Progenitor cell of endocrine pancreas (in vitro differentiated cells): ENCODE measurements at places on chromosomes 12 and 14.

GRCh38 chr14:66979101-66979974 lies 209.9 kb upstream of the GARIN2 start:
- no peak for DNase-seq

DNA sequence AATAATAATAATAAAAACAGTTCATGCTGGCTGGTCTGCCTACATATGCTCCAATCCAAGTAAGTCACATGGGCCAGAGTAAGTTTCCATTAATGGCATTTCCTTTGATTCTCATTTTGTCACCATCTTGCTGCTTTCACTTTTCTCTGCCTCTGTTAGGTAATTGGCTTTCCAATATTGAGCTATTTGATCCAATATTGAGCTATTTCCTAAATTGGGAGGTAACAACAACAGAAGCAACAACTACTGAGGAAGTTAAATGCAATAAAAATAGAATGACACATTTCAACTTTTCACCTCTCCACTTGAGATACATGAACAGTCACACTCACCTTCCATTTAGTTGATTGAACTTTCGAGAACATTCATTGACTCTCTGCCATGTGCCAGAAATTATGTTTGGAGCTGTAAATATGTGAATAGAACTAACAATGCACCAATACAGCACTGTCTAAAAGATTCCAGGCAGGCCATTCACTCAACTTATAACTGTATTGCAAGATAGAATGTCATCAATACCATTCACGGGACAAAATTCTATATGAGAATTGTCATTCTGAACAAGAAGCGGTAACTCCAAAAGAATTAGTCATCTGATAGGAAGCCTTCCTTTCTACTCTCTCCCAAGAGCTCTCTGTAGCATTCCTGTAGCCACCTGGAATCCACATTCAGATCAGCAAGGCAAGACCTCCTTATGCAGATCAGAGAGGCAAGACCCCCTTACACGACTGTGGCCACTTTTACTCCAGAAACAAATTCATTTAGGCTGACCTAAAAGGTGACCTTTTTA lies 136.4 kb downstream of the PHLDA1 start:
- DNase-seq: no peak

GRCh38 chr14:74425525-74426201 lies 347 bp downstream of the SYNDIG1L start:
- DNase-seq: peak; percentile 80

- DNase-seq: no peak
These were observed 42.4 kb upstream of the GPATCH2L start for GRCh38 chr14:76109087-76109880.

GRCh38 chr12:58592475-58593207 lies 327.7 kb downstream of the LRIG3 start:
- DNase-seq: no peak

- DNase-seq: no peak
These were observed 15.9 kb downstream of the PIK3C2G start for GRCh38 chr12:18277196-18277595.

DNA sequence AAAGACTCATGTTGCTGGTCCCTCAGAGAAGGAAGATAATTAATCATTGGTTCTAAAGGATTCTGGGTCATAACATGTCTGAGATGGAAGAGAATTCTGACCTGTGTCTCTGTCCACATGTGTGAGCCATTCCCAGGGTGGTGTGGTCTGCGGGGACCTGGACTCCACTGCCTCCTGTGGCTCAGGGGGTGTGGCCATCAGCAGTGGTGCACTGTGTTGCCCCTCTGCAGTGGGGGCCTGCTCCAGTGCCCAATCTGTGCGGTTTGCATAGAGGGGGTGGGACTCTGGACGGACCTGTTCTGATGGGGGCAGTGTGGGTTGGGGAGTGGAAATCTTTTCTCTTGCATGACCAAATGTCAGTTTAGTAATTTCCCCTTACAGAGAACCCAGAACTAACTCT lies 13.5 kb downstream of the KRT85 start:
- no peak for DNase-seq

GRCh38 chr12:98733667-98734350 lies 88.7 kb downstream of the APAF1 start:
- no peak for DNase-seq

GRCh38 chr12:19002216-19002615 lies 127.3 kb upstream of the PLEKHA5 start:
- DNase-seq: no peak

DNA sequence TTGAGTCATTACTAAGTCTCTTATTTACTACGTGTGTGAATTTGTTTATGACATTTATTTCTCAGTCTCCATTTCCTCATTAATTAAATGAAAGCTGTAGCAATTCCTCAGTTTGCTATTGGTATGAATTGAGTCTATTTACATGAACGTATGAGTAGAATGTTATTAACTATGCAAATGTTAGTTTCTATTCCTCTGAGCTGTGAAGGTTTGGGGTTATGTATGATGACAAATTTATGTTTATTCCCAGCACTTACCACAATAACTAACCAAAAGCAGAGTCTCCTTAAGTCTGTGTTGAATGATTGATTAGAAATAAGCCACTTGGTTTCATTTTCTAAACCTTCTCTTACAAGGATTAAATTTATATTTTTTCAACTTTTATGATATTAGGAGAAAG lies 1340.9 kb downstream of the FSCB start:
- DNase-seq: no peak

GRCh38 chr12:2732290-2732689 lies 62.5 kb upstream of the FKBP4 start:
- no peak for DNase-seq

DNA sequence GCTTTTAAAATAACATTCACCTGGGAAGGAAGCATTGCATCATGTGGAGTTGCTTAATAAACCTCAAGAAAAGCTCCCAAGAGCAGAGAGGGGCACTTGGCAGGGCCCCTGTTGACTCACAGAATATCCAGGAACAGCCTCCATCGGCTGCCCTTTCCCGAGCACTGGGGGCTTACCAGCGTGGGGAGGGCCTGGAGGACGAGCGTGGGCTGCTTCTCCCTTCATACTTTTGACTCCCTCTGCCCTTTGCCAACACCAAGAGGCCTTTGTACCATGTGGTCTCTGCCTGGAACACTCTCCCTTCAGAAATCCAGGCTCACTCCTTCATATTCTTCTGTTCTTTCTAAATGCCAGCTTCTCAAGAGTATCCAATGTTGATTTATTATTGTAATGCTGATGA lies 492.1 kb upstream of the TMEM132C start:
- DNase-seq: no peak

DNA sequence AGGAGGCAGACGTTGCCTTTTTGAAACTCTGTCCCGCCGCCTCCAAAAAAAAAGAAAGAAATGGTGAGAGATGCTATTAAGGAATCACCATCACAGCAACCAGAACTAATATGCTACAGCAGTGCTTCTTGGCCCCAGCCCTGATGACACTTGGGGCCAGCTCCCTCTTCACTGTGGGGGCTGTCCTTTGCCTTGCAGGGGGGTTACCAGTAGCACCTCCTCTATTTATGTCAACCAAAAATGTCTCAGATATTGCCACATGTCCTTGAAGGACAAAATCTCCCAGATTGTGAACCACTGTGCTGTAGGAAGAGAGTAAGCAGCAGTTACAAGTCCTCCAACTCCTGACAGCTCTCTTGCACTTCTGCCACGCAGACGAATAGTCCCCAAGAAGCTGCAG lies 76.4 kb downstream of the LRRC74A start:
- no peak for DNase-seq

DNA sequence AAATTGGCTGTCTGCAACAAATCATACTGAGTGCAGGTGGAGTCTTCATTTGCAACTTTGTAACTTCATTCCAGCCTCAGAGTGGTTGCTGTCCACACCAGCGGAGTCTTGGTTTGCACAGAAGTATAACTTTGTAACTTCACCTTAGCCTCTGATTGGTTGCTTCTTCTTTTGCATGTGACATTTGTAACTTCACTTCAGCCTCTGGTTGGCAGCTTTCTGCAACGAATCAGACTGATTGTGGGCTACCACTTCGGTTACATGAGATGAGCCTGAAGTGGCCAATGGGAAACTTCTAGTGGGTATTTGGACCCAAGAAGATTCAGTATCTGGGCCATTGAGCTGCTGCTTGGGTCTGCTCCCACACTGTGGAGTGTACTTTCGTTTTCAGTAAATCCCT lies 17.8 kb downstream of the RASSF8 start:
- no peak for DNase-seq

- DNase-seq: no peak
These were observed 238.8 kb downstream of the PAWR start for GRCh38 chr12:79451978-79452377.

DNA sequence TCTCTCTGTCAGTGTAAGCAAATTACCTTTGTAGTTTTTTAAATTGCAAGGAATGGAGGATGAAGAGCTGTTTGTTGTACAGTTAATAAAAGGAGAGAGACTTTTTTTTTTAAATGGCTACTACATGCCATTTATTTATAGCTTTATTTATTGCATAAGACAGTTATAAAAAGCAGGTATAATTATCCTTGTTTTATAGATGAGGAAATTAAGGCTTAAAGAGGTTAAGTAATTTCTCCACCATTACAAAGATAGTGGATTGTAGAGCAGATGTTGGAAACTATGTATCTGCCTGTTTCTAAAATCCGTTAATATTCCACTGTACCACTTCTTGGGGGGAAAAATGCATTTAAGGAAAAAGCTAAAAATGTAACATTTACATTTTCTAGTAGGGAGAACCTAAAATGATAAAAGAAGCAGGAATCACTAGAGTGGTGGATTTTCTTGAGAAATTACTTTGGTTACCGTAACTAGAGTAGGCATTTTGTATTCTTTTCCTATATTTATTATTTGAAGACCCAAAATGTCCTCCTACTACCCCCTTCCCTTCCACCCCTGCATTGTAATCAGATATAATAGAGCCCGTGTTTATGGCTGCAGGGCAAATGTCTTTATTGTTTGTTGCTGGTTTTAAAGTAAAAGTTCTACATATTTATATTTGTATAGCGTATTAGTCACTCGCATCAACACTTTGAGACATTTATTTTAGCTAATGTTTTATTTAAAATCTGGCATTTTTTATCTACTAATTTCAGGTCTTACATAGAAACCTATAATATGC lies 2.3 kb downstream of the SNAPC1 start:
- no peak for DNase-seq

DNA sequence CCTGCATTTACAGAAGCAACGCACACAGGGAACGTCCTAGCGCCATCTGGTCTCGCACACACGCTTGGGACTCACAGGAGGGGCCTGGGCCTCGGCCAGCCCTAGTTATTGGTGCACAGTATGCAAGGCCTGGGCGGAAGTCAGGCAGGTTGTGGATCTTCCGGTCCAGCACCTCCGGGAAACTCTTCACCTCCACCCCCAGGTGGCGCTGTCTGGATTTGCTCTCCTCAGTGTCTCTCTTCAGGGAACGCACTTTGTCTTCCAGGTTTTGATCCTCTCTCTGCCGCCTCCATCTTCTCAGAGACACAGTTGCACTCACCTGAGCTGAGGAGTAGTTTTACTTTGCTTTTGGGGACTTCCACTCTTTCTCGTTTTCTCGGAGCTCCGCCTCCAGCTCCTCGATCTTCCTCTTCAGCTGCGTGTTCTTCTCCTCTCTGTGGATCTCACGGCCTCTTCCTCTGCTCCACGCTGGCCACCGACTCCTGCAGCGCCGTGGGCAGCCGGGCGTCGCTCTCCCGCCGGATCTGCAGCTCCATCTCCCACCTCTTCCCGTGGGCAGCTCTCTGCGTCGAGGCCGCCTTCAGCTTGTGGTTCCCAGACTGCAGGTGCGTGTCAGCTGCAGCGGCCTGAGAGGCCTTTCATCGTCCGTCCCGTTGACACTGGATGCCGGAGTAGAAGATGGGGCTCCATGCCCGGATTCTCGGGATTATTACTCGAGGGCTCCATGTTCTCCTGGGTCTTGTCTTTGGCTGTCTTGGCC lies 933.8 kb downstream of the TMEM121 start:
- no peak for DNase-seq

DNA sequence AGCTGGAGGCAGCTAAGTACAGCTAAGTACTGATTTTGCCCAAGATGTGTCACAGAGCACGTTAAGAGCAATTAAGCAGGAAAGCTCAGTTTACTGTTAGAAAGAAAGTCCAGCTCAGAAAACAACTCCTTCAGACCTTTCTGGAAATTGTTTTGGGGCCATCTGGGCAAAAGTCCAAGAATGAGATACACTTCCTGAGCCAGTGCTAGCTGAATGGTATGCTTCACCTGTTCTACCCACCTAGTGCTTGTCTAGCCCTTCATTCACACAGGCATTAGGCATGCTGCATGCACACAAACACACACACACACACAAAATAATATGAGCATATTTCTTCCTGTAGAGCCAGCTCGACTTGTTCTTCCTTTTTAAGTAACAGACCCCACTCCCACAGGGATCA lies 6.6 kb upstream of the IKZF4 start:
- no peak for DNase-seq

DNA sequence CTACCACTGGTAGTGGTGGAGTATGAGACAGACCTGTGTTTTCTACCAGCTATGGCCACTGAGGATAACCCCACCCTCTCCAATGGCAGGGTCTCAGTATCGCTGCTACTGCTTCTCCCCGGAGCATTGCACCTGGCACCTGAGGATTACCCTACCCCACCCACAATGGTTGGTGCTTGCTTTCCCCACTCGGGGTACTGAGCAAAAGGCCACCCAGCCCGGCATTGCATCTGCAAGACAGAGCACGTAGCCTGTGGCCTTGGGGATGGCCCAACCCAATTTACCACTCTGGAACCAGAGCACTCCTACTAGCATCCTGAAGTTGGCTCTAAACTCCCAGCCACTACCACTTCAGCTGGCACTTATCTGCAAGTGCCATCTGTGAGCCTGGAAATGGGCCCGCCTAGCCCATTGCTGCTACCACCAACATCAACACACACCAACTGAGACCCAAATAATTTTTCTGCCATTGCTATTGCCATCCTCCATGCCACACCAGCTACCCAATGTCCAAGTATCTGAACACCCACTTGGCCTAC lies 145.7 kb downstream of the CNTN1 start:
- DNase-seq: no peak

GRCh38 chr12:116187151-116187511 lies 90.4 kb downstream of the MED13L start:
- DNase-seq: no peak

- peak; percentile 74 for DNase-seq
These were observed 23.8 kb upstream of the PHC1 start for GRCh38 chr12:8890313-8891085.

DNA sequence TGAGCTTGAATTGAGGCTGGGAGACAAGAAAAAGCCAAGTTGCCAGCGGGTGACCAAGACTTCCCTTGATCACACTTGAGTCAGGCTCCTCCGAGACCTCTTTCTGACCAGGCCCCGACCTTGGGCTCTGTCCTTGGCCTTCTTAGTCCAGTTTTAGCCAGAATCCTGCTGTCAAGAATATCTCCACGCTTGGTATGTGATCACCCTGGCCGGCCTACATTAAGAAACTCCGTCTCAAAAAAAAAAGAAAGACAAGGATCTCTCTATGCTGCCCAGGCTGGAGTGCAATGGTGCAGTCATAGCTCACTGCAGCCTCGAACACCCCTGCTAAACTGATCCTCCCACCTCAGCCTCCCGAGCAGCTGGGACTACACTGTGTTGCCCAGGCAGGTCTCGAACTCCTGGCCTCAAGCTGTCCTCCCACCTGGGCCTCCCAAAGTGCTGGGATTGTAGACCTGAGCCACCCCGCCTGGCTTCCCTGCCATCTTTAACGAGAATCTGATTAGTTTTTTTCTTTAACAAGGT lies 1.0 kb upstream of the ITPK1 start:
- no peak for DNase-seq

GRCh38 chr12:91785655-91786498 lies 359.8 kb downstream of the BTG1 start:
- no peak for DNase-seq

- no peak for DNase-seq
These were observed 3.2 kb upstream of the CLEC4C start for GRCh38 chr12:7750350-7750749.

GRCh38 chr12:8609061-8609570 lies 3.5 kb downstream of the AICDA start:
- no peak for DNase-seq
